ENCODE measurements at places on chromosomes 7 and 10.

DNA sequence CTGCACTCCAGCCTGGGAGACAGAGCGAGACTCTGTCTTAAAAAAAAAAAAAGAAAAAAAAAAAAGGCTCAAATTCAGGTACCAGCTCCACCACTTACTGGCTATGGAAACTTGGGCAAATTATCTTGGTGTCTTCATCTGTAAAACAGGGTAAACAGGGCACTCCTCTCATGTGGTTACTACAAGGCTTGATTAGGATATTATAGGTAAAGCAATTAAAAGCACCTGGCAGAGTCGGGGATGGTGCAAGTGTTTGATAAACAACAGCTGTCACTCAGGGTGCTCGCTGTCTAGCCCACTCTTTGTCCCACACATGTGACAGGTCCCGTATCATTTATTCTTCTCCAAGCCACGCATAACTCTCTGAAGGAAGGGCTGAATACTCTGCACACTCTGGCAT is 96.9 kb downstream of the SORBS1 start:
- DNase-seq, result no peak

- DNase-seq, result no peak
Observed at GRCh38 chr7:3011211-3011852, 32.3 kb downstream of the CARD11 start.

DNA sequence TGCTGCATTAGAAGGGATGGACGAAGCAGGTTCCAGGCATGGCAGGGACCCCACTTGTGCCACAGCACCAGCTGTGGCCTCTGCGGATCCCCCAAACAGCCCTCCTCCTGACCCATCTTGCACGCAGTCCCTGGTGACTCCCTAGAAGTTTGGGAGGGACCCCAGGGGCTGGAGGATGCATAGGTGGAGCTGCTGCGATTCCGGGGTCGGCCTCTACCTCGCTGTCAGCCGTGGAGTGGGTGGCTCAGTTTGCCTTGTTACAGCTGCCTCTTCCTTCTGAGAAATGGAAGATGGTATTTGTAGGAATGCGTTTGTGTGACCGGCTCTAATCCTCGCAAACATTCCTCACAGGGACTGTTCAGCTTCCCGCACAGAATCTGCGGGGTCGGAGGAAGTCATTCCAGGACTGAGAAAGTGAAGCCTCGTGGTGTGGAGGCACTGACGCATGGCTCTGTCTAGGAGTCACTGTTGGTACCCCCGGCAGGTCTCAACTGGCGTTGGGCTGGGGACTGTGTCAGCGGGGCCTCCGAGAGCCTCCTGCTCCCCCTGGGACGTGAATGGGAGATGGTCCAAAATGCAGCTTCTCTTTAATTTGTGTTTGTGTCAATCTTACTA is 17.5 kb downstream of the PWWP2B start:
- no peak for DNase-seq

- DNase-seq, result no peak
Observed at GRCh38 chr10:20162123-20162522, 345.9 kb downstream of the PLXDC2 start.

DNA sequence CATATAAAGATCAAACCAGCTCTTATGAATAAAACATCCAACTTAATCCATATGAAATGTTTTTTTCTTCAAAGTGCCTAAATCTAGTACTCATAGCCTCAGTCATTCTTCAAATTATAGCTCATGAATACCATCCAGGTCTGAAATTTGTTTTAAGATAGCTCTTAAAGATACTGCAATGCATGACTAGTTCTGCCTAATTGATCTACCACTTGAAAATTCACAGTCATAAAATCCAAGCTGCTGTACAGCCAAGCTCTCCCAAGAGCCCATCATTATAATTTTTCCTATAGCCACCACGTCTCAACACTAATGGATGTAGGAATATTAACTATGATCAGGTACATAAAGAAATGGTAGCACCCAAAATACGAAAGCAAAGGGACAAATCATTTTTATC is 87.9 kb upstream of the RNF148 start:
- no peak for DNase-seq

DNA sequence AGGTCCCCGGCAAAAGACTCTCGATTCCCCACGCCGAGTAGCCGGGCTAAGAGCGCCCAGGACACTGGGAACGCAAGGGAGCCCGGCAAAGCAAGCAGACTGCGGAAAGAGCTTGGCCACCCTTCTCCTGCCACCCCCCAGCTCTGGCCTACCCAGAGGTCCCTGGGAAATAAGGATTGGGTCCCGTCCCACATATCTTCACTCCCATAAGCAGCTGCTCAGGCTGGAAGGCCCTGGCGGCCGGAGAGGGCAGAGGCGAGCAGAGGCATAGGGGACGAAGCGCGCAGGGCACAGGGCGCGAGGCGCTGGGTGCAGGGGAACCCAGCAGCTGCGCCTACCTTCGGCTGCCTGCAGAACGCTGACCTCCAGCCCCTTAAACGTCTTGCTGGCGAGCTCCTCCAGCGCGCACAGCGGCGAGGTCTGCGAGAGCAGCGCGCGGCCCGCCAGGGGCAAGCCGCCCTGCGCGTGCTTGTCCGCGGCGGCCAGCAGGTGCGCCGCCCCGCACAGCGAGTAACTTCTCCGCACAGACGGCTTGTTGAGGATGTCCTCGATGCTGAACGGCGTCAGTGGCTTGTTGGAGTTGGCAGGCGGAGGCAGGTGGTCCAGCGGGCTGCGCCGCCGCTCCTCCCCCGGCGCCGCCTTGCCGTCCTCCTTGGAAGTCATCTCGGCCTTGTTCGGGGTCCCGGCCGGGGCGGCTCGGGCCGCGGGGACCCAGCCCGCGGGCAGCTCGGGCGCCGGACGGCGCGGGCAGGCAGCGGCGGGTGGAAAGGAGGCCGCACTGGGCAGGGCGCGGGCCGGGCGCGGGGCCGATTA is 904 bp downstream of the LBX1 start:
- peak; percentile 40 for DNase-seq

DNA sequence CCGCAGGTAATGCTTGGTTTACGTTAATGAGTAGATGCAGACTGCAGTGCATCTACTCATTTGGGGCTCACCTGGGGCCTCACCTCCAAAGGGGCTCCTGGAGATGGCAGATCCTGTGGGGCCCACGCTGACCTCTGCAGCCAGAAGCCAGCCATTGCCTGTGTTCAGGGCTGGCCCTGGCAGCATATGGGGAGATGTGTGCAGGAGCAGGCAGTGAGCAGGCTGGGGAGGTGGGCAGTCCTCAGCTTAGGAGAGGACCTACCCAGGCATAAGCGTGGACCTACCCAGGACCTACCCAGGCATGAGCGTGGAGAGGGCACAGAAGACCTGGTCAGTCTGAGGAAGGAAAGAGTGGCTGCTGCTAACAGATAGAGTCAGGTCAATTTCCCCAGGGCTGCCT is 178.5 kb downstream of the PTPRN2 start:
- no peak for DNase-seq

Data from hematopoietic multipotent progenitor cell treated with erythropoietin and hydrocortisone succinate and interleukin-3 and kit ligand, for 4 days (in vitro differentiated cells).